ENCODE measurements at places on chromosomes 13 and 19. TPM values are rescaled to one million over a fixed set of nuclear protein-coding genes. Genes with fewer than 3 reads are reported as not detected.

ZNF552 gene
- 8.4 TPM for total RNA-seq

COQ8B gene
- 17.2 TPM for total RNA-seq

IFNL4 gene
- not detected for total RNA-seq

CEACAM21 gene
- not detected for total RNA-seq

SLC1A5 gene
- total RNA-seq, result 117 TPM

ZNF709 gene
- 2.2 TPM for total RNA-seq

TRIP10 gene
- total RNA-seq, result 106 TPM

TMC4 gene
- total RNA-seq, result 13.4 TPM

INSL3 gene
- total RNA-seq, result not detected

DHX34 gene
- total RNA-seq, result 28.3 TPM

SCN1B gene
- total RNA-seq, result 1.7 TPM

SLC27A5 gene
- 56.2 TPM for total RNA-seq

LILRA1 gene
- not detected for total RNA-seq

ANKRD24 gene
- total RNA-seq, result 0.33 TPM

ZNF208 gene
- not detected for total RNA-seq

TSC22D1 gene
- total RNA-seq, result 194 TPM

RNASEH2A gene
- total RNA-seq, result 118 TPM

CALR3 gene
- not detected for total RNA-seq

SIGLEC5 gene
- total RNA-seq, result not detected

CD70 gene
- total RNA-seq, result 2.3 TPM

GPC6 gene
- total RNA-seq, result 3.5 TPM

GADD45GIP1 gene
- 219 TPM for total RNA-seq

TNFSF13B gene
- not detected for total RNA-seq

WDR87 gene
- total RNA-seq, result not detected

FCAR gene
- total RNA-seq, result not detected

DLL3 gene
- total RNA-seq, result 7.2 TPM

PRSS57 gene
- not detected for total RNA-seq

LGALS14 gene
- not detected for total RNA-seq

CASP14 gene
- 8.9 TPM for total RNA-seq

ZNF345 gene
- 1.3 TPM for total RNA-seq

HSPB6 gene
- total RNA-seq, result not detected

BEST2 gene
- total RNA-seq, result not detected

ZNF460 gene
- total RNA-seq, result 39.5 TPM

UQCRFS1 gene
- total RNA-seq, result 60.6 TPM

PNMA8A gene
- total RNA-seq, result not detected

JOSD2 gene
- 71.5 TPM for total RNA-seq

SLC1A6 gene
- total RNA-seq, result 9.6 TPM

PSG7 gene
- total RNA-seq, result not detected

ZNF544 gene
- total RNA-seq, result 73.7 TPM

Measured in PC-3 (cell line).